ENCODE measurements at places on chromosomes 11 and 22.

DNA sequence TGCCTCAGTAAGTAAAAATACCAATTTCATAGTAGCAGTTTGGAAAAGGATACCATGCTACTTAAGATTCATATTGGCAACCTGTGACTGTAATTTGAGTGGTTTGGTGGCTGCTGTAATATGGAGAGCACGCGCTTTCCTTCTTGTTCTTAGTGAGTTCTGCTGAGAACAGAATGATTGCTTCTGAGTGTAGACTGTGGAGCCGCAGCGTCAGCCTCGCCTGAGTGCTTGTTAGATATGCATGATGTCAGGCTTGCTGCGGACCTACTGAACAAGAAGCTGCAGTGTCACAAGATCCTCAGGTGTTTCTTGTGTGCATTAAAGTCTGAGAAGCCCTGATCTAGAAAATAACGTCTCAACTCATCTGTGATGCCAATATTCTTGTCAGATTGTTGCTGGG, 143.2 kb downstream of the ARHGAP42 start:
- DNase-seq: no peak

DNA sequence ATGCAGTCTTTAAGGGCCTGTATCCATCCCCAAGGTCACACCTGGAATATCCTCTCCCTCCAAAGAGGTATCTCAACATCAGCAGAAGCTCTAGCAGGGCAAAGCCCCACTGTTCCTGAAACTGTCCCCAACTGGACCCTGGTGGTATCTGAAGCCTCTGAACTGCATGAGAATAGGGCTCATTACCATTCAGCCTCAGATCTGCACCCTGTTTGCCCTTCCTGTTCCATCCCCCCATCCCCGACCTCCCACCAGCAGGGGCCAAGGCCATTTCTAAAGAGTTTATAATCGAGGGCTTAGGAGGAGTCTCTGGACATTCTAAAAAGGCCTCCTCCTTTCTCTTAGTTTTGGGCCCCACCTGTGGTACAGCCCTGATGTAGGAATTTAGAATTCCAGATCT, 74.0 kb upstream of the THY1 start:
- no peak for DNase-seq

DNA sequence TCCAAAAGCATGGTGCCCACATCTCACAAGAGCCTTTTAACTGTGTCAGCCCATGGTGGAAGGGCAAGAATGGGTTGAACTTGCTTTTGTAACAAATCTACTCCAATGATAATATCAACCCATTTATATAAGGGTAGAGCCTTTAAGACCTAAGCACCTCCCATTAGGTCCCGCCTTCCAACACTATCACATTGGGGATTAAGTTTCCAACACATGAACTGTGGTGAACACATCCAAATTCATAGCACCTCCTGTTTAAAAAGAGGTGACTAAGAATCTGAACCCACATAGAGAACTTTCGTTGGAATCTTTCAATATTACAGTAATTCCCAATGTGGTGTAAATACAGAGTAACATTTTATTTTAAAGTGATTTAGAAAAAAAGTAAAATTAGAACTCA, 9.2 kb upstream of the CNTF start:
- no peak for DNase-seq

DNA sequence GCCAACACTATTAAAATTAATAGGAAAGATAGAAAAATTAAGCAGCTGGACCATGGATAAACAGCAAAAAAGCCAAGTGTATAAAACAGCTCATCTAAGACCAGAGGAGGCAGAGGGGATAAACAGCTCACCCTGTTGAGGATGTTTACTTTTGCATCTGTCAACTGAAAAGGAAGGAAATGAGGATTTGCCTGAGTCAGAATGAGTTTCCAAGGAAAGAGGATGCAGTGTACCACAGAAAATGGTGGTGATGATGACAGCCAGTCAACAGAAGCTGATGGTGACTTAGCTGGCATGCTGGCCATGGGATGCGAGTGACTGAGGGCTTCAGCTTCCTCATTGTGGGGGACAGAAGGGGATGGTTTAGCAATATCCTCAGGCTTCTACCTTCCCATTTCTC, 183.5 kb downstream of the KIRREL3 start:
- no peak for DNase-seq

GRCh38 chr11:46388619-46389449, 2.7 kb downstream of the CHRM4 start:
- no peak for DNase-seq

- no peak for DNase-seq
Measured at GRCh38 chr11:111452817-111453552, 59.2 kb downstream of the BTG4 start.

- DNase-seq: no peak
Measured at GRCh38 chr11:119052163-119052814, 4.7 kb downstream of the HYOU1 start.

- no peak for DNase-seq
Measured at GRCh38 chr22:45977551-45978274, 751 bp upstream of the WNT7B start.

GRCh38 chr11:19917069-19917468, 204.4 kb downstream of the NAV2 start:
- no peak for DNase-seq

DNA sequence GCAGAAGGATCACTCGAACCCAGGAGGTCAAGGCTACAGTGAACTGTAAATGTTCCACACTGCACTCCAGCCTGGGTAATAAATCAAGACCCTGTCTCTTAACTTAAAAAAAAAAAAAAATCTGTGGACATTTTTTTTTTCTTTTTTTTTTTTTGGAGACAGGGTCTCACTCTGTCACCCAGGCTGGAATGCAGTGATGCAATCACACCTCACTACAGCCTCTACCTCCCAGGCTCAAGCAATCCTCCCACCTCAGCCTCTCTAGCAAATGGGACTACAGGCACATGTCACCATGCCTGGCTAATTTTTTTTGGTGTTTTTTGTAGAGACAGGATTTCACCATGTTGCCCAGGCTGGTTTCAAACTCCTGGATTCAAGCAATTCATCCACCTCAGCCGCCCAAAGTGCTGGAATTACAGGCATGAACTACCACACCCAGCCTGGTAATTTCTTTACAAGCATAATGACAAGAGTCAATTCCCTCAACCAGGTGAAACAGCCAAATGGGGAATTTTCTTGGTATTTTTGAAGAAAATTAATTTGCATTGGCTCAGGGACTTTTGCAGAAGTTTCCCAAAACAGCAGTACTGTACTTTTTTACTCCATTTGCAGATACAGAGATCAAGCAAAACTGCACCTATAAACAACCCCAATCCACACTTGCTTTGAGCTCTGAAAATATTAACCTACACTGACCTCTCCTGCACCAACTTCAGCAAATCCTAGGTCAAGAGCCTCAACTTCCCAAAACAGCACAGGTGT, 44.0 kb downstream of the MRTFA start:
- no peak for DNase-seq

DNA sequence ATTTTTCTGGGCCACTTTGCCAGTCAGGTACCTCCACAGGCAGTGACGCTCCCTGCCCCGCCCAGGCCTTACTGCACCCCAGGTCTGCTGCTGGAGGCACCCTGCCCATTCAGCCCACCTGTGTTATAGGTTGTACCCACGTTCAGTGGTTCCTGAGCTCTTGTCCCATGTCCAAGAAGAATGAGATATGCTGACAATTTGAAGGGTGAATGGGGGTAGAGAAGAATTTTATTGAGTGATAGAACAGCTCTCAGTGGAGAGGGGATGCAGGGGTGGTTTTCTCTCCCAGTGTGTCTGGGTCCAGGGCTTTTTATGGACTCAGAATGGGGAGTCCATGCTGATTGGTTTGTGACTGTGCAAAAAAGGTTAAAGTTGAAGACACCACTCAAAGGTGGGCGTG, 149.7 kb downstream of the LDLRAD3 start:
- DNase-seq: no peak

DNA sequence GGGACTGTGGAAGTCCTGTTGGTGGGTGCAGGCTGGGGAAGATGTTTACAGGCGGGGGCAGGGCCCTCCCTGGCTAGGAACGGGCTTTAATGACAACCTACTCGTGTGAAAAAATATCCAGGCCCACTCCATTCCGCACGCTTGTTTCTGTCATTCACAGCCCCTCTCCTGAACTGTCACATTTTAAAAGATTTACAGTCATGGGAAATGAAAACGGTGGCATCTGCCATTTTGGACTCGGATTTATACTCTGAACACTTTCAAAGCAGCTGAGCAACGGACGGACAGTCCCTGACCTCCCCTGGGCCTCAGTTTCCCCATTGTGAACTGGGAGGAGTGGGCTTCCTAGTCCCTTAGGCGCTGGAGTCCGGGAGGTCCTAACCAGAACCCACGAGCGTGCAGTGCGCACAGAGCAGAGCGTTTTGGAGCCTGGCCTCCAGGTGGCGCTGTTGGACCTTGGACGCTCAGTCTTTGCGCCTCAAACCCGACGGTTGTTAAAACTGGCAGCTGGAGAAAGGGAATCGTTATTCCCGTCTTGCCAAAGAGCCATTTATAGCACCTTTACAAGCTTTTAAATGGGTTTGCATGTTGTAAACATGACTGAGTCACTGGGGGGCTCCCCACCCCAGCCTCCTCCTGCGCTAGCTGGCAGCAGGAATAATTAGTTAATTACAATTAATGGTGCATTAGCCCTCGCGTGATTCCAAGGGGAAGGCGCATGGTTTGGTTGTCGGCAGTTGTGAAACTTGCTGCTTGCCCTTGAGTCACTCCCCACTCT, 75.3 kb downstream of the FBLN1 start:
- DNase-seq: peak; percentile 25

DNA sequence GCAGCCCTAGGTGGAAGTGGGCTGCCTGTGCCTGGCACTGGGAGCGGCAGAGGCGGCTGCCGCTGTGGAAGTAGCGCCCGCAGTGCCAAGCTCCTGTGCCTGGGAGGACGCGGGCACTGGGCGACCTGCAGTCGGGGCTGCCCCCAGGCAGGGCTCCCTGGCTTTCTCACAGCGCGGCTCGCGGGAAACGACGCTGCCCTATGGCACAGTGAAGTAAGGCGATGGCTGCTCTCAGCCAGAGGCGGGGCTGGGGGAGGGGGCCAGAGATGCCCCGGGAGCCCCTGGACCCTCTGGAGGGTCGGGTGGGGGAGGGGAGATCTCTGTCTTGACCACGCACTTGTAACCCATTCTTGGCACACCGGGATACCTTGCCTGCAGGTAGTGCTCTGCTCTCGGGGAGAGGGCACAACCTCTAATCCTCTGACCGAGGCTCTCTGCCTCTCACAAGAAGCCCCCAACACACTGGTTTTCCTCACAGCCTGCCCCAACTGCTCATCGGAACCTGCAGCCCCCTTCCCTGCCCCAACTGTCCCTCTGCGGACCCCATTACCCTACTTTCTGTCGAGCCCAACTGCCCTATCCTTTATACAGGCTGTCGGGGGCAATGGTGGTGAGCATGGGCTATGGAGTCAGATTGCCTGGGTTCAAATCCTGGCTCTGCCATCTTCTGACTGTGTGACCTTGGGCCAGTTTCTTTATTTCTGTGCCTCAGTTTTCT, 32.2 kb upstream of the TRIM29 start:
- DNase-seq: no peak

DNA sequence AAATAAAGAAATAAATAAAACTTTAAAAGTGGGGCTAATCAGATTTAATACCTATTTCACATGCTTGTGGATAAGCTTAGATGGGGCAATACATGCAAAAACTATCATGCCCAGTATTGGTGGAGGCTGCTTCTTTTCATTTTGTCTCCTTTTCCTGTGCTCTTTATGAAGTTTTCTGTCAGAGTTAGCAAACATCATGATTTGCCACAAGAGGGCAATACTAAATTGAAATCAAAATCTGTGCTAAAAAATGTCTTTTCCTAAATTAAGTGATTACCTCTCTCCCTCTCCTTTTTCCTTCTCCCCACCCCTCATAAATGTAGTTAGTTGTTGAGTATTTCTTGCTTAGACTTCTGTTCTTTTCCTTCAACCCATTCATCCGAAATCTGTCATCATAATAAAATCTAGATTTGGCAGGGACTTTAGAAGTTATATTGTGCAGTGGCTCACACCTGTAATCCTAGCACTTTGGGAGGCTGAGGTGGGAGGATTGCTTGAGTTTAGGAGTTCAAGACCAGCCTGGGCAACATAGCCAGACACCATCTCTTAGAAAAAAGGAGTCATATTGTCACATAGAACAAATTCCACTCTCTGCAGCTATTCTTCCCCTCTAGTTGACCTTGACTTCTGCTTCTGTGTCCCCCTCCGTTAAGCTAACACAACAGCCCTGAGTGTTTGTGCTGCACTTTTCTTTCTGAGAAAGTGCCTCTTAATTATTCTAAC, 4.7 kb upstream of the ARHGAP42 start:
- no peak for DNase-seq

- no peak for DNase-seq
Measured at GRCh38 chr11:32029721-32030120, 61.2 kb upstream of the RCN1 start.

GRCh38 chr22:31091106-31091975, 10.2 kb downstream of the SMTN start:
- no peak for DNase-seq

DNA sequence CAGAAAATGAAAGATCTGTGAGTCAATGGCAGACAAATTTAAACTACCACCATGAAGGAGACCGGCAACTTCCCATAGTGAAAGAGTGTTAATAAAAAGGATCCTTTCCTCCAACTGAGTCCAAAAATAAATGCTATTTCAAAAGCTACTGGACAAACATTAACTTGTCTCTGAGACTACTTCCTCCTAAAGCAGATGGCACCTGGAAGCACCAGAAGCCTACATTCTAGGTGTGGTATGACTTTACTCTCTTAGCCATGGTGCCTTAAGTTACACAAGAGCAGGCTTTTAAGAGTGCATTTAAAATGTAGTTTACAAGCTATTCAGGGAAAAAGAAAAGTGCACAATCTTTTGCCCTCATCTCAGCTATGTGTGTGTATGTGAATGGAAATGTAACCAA, 2.5 kb downstream of the ARHGAP32 start:
- no peak for DNase-seq

DNA sequence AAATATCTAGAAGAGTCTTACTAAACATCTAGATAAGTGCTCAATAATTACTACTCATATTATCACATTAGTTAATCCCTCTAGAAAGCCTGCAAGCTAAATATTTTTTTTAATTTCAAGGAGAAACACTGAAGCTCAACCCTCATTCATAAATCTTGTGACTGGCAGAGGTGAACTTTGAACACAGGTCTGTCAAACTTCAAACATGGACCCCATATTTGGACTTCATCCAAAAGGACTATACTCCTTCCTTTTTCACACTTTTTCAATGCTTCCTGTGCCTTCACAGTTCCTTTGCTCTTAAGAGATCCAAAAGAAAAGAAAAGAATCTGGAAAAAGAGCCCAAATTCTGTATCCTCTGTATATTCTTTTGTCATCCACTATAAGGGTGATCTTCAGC, 28.3 kb upstream of the OR9G4 start:
- no peak for DNase-seq

- no peak for DNase-seq
Measured at GRCh38 chr11:63462137-63462536, 28.8 kb downstream of the PLAAT5 start.

- DNase-seq: no peak
Measured at GRCh38 chr11:121199516-121199915, 93.1 kb upstream of the SC5D start.
